ENCODE measurements at places on chromosomes 2 and 18.

- DNase-seq = no peak
These were observed 11.1 kb downstream of the CCL20 start for GRCh38 chr2:227824711-227825110.

GRCh38 chr2:32962690-32963089 lies 15.9 kb downstream of the LTBP1 start:
- no peak for DNase-seq

DNA sequence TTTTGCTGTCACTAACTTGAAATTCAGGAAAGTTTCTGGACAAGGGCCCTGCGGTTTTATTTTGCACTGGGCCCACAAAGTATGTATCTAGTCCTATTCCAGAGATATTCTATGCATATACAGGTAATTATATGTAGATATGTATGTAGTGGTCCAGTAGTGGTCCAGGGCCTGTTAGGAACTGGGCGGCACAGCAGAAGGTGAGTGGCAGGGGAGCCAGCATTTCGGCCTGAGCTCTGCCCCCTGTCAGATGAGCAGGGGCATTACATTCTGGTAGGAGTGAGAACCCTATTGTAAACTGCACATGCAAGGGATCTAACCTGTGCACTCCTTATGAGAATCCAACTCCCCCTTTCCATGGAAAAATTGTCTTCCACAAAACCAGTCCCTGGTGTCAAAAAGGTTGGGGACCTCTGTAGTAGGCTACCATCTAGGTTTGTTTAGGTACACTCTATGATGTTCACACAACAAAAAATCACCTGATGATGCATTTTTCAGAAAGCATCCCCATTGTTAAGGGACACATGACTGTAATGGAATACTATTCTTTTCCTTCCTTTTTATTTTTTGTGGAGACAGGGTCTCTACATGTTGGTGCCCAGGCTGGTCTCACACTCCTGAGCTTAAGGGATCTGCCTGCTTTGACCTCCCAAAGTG lies 2.8 kb upstream of the PPP4R3B start:
- DNase-seq = no peak

DNA sequence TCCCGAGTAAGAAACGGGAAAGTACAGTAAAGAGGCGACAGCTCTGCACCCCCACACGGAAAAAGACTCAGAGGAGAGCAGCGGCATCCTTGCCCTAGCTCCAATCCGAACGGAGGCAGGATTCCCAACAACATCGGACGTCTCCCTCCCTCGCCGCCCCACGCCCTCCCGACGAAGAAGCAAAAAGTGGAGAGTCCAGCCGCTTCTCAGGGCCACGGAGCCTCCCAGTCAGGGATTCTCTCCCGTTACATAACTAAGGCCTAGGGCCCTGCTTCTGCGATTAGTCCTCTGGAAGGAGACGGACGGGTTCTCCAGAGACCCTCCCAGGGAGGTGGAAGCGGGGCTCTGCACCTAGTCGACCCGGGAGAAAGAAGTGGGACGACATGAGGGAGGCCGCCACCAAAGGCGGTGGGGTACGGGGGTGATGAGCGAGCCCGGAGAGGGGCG lies 587 bp downstream of the SUMO1 start:
- DNase-seq = peak; percentile 13

DNA sequence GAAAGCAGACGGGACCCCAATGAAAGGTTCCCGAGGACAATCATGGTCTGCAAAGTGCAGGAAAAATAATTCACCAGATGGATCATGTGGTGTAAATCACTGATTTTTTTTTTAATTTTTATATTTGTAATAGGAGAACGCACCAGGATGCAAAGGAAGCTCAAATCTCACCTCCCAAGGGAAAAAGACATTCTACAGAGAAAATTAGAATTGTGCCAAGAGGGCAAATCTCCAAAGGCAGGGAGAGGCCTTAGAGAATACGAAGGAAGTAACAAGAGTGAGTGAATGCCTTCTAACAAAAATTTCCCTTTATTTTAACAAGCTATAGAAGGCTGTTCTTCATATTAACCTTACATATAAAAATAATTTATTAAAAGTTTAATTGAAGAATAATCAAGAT lies 90.9 kb downstream of the ANKRD44 start:
- no peak for DNase-seq

- DNase-seq = no peak
These were observed 105.0 kb upstream of the FSIP2 start for GRCh38 chr2:185633621-185634020.

DNA sequence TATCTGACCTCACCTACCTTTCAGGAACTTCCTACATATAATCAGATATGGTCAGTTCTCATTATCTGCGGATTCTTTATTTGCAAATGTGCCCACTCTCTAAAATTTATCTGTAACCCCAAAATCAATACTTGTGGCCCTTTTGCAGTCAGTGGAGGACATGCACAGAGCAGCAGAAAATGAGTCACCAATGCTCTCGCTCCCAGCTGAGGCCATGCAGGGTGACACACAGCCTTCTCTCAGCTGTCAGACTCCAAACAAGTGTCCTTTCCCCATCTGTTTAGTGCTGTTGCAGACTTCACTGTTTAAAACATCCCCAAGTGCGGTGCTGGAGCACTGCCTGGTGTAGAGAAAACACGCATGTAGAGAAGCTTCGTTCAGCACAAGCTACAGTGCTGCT lies 171.9 kb upstream of the SALL3 start:
- no peak for DNase-seq

DNA sequence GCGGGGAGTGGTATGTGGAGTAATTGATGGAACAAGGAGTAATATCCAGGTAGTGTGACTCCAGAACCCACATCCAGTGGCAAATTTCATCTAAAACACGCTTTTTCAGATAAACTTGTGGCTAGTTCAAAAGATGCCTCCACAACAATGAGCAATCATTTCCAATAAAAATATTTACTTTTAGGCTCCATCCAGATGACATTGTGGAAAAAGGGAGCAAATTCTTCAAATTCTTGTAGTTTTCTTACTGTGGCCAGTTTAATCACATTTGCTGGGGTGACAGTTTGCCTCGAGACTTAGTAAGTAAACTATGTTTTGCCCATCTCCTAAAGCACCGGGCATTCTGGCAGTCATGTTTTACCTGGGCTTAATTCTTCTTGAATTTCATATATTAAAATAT lies 243.6 kb downstream of the IRS1 start:
- DNase-seq = no peak

DNA sequence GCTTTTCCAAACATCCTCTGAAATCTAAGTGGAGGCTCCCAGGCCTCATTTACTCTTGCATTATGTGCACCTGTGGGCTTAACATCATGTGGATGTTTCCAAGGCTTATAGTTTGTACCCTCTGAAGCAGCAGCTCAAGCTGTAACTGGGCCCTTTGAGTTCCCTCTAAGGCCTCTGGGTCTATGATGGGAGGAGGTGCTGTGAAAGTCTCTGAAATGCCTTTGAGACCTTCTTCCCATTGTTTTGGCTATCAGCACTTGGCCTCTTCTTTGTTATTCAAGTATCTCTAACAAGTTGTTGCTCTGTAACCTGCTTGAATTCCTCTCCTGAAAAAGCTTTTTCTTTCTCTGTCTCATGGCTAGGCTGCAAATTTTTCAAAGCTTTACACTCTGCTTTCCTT lies 58.1 kb upstream of the MYT1L start:
- DNase-seq = no peak

GRCh38 chr2:210548878-210549384 lies 7.5 kb upstream of the CPS1 start:
- DNase-seq = no peak

DNA sequence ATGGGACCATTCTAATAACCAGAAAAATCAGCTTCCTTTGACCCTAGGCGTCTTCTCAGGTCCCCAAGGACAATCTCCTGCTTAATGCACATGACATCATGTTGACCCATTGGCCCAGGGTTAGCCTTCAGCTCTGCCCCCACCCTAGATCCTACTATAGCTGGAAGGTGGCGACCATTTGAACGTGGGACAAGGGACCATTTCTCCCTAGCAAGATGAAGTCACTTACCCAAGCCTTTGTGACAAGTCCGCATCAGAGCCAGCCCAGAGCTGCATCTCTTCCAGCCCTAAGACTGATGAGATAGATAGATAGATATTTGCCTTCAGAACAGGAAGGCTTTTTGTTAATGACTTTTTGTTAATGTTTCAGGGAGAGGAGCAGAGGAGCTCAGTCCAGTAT lies 28.2 kb upstream of the TAF1B start:
- DNase-seq = no peak

DNA sequence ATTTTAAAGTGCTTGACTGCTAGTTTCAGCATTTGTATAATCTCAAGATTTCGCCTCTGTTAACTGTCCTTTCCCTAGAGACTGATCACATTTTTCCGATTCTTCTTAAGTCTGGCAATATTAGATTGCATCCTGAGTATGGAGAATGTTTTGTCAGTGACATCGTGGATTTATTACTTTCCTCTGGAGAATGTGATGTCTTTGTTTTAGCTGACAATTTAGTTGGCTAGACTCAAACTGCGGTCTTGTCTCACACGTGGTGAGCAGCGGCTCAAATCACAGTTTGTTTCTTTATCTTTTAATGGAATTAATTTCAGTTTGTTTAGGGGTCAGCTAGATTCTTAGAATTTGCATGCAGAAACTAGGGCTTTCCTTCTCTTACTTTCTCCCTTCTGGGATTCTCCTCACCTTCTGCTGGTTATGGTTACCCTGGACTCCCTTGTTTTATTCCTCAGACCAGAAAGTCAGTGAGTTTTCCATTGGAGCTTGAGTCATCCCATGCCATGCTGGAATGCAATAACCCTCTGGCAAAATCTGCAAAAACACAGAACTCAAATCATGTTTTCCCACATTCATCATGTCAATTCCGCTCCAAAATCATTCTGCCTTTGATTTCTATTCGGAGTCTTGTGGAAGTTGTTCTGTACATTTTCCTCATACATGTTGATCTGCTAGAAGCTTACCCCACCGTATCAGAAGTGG lies 327.2 kb upstream of the TRIB2 start:
- no peak for DNase-seq

DNA sequence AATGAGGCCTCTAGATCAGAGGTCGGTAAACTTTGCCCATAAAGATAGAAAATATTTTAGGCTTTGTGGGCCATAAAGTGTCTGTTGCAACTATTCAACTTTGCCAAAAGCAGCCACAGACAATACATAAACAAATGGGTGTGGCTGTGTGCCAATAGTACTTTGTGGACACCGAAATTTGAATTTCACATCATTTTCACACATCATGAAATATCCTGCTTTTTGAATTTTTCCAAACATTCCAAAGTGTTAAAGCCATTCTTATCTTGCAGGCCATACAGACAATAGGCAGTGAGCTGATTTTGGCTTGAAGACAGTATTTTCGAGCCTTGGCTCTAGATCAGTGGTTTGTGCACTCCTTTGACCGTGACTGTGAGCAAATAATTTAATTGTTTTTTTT lies 51.1 kb upstream of the EPC2 start:
- no peak for DNase-seq

DNA sequence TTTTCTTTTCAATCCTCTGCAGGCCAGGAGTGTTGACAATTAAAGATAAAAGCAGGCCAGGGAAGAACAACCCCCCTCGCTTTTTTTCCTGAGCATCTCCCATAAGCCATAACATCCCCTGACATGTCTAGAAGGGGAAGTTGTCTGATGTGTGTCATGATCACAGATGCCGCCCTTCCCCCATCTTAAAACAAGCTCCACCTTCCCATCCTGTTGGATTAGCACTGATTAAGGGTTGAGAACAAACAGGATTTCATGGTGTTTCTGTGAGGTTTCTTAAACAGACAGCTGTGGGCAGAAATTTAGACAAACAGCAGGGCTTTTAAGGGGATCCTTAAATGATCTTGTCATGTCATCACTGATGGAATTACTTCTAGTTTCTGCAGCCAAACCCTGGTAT lies 59.4 kb upstream of the UPP2 start:
- no peak for DNase-seq

DNA sequence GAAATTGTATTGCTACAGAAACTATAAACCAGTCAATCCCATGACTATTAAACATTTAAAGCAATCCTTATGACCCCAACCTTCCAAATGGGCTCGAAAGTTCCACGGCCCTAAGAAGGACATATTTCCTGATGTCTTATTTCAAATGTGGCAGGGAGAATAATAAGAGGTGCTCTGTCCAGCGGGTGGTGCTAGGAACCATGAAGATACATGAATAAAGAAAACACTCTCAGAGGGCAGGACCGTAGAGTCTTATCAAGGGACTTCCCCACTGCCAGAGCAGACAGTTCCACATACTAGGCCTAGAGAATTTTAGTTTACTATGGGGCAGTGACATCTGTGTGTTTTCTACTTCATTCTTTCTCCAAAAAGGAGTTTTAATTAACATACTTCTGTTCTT lies 187.1 kb upstream of the PIK3C3 start:
- DNase-seq = no peak

- no peak for DNase-seq
These were observed 267.6 kb downstream of the TMX3 start for GRCh38 chr18:68447286-68447685.

DNA sequence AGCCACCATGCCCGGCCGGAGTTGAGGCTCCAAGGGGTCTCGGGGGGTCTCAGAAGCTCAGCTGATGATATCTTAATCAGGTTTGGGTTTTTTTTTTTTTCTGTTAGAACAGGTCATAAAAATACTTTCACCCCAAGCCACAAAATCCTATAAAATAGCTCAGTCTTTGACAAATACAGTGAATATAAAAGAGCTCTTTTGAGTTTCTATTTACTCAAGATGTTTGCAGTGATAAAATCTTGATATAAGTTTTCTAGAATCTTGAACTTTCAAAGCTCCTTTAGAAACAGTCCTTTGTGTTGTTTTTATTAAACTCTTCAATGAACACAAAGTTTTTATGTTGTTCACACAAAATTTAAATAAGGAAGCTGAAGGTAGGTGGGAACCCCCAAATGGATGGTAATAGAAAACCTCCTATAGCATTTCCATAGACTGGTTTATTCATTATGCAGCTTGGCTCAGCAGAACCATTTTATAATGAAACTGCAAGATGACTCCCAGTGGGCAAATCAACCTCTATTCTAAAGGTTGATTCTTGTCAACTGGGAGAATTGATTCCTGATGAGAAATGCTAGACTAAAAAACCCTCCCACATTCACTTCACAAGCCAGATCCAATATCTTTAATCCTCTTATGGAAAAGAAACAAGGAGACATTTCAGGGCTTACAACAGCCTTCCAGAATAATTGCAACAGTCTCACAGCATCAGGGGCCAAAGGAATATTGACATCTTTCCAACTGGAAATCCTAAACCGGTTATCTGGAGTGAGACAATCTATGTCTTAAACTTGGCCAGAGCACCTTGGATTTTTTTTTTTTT lies 13.6 kb upstream of the NARS1 start:
- DNase-seq = no peak

GRCh38 chr2:156192468-156192867 lies 140.1 kb downstream of the NR4A2 start:
- no peak for DNase-seq

All from stimulated activated CD4-positive, alpha-beta T cell treated with anti-CD3 and anti-CD28 coated beads, Interleukin-4, amount 100 ng/mL, for 1 hour (primary cell).